Left ventricle myocardium superior (tissue), 1 donor: ENCODE measurements at places on chromosomes 2 and 18. TPM values are rescaled to one million over a fixed set of nuclear protein-coding genes. Genes with fewer than 3 reads are reported as not detected.

Gene MYO7B
- 0.42 TPM for total RNA-seq

GRCh38 chr2:105683011-105683492 is 61.7 kb upstream of the NCK2 start:
- no peak for DNase-seq

GRCh38 chr18:9782073-9782857 is 74.2 kb downstream of the RAB31 start:
- DNase-seq: no peak

GRCh38 chr2:74576211-74576862 is 21.8 kb downstream of the DOK1 start:
- no peak for DNase-seq

DNA sequence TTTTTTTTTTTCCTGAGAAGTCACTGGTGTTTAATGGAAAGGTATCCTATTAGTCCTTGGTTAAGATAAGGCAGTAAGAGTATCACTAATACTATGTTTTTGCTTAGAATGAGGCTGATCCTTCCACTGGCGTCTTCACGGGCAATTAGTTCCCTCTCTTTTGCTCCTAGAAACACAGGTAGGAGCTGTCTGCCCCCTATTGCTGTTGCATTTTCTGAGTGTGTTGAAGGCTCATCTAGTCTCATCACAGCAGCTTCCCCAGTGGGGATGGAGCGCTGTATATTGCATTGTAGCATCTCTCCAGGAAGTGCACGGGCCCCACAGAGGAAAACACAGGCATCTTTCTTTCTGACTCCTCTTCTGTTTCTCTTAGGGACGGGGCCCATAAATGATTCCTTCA is 145.0 kb downstream of the NAPG start:
- DNase-seq: no peak

GRCh38 chr2:204042401-204042800 is 105.8 kb downstream of the ICOS start:
- no peak for DNase-seq

Gene COL6A3
- total RNA-seq: 59.5 TPM

DNA sequence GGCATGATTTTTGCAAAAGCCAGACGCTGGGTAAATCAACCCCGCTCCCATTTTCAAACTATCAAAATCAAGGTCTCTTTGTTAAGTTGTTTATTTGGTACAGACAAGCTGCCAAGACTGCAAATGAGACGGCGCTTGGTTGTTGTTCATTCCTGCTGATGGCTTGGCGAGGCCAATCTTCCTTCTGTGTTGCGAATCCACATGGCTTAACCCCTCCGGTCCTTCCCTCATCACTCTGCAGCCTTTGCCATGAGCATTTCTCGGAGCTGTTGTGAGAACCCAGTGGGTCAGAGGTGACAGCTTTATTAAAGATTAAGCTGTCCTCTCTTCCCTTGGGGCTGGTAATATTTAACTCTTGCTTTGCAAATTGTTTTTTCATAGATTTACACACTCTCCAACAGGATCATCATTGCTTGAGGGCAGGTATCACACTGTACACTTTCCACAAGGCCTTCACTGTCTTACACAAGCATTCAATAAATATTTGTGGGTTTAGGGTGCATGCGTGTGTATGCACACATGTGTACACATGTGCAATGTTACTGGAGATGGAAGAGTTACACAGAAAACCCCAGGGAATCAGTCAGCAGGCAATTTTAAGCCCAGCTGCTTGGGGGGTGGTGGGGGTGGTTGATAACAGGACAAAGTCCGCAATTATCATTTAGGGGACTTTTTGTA is 27.8 kb upstream of the KCNF1 start:
- DNase-seq: no peak

DNA sequence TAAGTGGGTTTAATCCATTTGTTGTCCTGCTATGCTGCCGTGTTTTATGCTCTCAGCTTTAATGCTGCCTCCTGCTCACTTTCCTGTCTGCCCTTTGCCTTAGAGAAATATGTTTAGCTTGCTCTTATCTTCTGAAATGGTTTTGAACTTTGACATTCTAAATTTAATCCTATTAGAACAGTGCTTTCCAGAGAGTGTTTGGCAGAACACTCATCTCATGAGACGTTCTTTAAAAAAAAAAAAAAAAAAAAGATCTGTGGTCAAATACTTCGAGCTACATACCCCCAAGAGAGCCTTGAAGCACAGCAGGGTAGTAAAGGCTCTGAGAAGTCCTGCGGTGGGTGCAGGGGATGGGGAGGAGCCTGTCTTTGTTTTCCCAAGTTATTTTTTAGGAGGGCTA is 161.3 kb downstream of the SPP2 start:
- no peak for DNase-seq

GRCh38 chr2:75390169-75390568 is 170.6 kb downstream of the EVA1A start:
- no peak for DNase-seq

GRCh38 chr2:99613980-99614379 is 124.2 kb upstream of the REV1 start:
- no peak for DNase-seq

Gene SERPINB11
- total RNA-seq: not detected

Gene TGFA
- 1.1 TPM for total RNA-seq
